Activated B cell treated with CpG ODN at 0.5 μM for 24 hours (primary cell): ENCODE measurements at places on chromosomes 7 and 10.

DNA sequence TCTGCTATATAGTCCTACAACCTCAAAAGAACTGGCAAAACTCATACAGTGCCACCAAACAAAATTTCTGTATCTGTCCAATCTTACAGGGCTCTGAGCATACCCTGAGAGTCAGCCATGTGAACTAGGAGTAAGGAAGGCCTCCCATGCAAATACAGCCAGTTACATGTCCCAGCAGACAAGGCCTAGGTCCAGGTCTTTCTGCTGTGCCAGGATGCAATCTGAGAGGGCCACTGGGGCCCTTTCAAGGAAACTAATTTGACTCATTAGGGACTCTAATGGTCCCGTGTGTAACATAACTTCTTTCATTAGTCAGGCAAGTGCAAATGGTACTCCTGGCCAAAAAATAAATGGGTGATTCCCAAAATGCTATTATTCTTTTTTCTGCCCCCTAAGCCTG is 17.9 kb upstream of the HIBADH start:
- DNase-seq, result no peak

- DNase-seq, result no peak
Measured at GRCh38 chr7:4237296-4238235, 444.5 kb upstream of the FOXK1 start.

- DNase-seq, result no peak
Measured at GRCh38 chr7:151366880-151367222, 25.2 kb downstream of the NUB1 start.

GRCh38 chr10:88980247-88980646 is 10.4 kb upstream of the FAS start:
- no peak for DNase-seq

DNA sequence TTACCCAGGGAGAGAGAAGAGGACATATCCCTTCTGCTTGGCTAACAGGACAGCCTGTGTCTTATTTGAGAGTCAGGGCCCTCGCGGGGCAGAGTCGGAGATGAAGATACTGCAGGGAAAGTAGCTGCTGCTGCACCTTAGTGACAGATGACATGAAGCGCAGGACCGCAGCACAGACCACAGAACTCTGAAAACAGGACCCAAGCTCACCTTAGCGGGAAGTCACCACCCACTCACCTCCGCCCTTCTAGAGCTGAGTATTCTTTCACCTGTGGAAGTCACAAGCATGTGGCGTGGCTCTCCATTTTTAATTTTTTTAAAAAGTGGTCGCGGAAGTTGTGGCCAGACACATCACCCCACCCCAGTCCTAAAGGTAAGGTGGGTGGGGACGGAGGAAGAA is 191.4 kb downstream of the FAM107B start:
- no peak for DNase-seq
